Astrocyte (in vitro differentiated cells and primary cell): ENCODE measurements at places on chromosomes 2 and 18. TPM values are rescaled to one million over a fixed set of nuclear protein-coding genes. Genes with fewer than 3 reads are reported as not detected.

Gene LYPD6B
- 1.1 and 1.2 TPM in 2 replicates for total RNA-seq

Gene REG1A
- not detected in 2 replicates for total RNA-seq

Gene DSC1
- total RNA-seq = 0.18 and 0.43 TPM in 2 replicates

Gene STON1
- 7.3 and 9.5 TPM in 2 replicates for total RNA-seq

Gene APCDD1
- 4.4 and 5.4 TPM in 2 replicates for total RNA-seq

Gene GKN1
- total RNA-seq = not detected in 2 replicates

Gene PRSS56
- total RNA-seq = not detected in 2 replicates

Gene GYPC
- total RNA-seq = 26.5 and 29.3 TPM in 2 replicates

Gene DNAJC5G
- not detected in 2 replicates for total RNA-seq

- no peaks in the 10 kb centered on the region for H3K27me3 ChIP-seq
- no peak overlapping the region for H3K27ac ChIP-seq
- no peak for DNase-seq
- H3K36me3 ChIP-seq = no peaks in the 10 kb centered on the region
- H3K4me3 ChIP-seq = no peak overlapping the region
- H3K4me1 ChIP-seq = no peaks in the 10 kb centered on the region
Observed at GRCh38 chr18:67954594-67954993, 438.1 kb upstream of the DSEL start.

- no peaks in the 10 kb centered on the region for H3K27me3 ChIP-seq
- H3K36me3 ChIP-seq = no peaks in the 10 kb centered on the region
- H3K4me1 ChIP-seq = no peaks in the 10 kb centered on the region
- no peak for DNase-seq
Observed at GRCh38 chr2:122366969-122367645, 611.7 kb downstream of the TSN start.

DNA sequence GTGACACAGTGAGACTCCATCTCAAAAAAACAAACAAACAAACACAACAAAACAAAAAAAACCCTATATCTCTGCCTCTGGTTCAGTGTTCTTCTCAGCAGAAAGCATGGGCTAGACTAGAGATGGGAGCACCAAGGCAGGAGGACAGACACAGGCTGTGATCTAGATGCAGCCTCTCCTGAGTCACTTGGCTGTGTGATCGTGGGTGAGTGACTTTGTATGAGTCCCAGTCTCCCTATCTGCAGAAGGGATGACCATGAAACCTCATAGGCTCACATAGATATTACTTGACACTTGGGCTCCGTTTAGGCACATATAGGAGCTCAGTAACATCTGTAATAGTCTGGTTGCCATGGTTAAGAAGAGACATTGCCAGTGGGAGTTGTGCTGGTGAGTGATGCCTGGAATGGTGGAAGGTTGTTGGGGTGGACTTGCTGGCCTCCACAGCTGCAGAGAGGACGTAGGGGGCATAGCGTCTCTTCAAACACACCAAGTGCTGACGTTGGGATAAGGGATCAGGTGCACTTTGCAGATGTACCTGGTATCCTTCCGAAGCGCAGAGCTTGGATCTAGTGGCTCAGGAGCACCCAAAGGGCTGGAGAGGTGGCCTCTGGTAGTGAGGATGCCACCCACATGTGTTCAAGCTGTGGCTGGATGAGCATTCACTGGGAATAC lies 318.9 kb upstream of the HS6ST1 start:
- H3K36me3 ChIP-seq = no peaks in the 10 kb centered on the region
- peaks cover 30% of the 10 kb centered on the region for H3K4me1 ChIP-seq
- no peaks in the 10 kb centered on the region for H3K27me3 ChIP-seq
- no peak for DNase-seq
- no peak overlapping the region for H3K4me3 ChIP-seq

DNA sequence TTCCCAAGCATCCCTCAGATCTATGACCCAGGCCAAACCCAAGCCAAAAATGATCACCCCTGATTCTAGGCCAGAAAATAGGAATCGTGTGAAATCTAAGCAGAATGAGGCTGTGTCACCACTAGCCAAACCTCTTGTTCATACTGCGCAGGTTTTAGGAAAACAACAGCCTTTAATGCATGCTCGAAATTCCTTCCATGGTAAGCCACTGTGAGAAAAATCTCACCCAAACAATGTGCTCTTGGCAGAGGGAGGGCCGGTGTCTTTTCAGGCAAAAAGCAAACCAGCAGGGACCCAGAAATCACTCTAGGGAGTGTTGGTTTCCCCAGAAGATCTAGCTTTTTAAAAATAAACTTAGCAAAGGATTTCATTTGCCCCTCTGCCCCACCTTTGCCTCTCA lies 71.2 kb upstream of the FOSL2 start:
- DNase-seq = peak; percentile 96
- H3K27ac ChIP-seq = peak overlapping the region; percentile 76
- no peaks in the 10 kb centered on the region for H3K27me3 ChIP-seq
- no peak overlapping the region for H3K4me3 ChIP-seq
- no peaks in the 10 kb centered on the region for H3K36me3 ChIP-seq

GRCh38 chr2:33510586-33510968 lies 34.1 kb downstream of the RASGRP3 start:
- H3K4me3 ChIP-seq = no peak overlapping the region
- no peaks in the 10 kb centered on the region for H3K27me3 ChIP-seq
- no peaks in the 10 kb centered on the region for H3K4me1 ChIP-seq
- H3K27ac ChIP-seq = no peak overlapping the region

DNA sequence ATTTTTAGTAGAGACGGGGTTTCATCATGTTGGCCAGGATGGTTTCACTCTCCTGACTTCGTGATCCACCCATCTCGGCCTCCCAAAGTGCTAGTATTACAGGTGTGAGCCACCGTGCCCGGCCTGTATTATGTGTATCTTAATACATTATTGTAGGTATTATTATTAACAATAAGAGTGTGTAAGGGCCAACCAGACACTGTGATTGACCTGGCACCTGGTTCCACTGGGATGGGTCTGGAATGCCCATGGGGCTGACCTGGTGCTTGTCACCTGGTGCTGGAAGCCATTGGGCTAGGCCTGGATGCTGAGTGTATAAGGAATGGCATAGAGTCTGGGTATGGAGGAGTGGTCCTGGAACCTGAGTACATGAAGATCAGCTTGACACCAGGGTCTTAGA lies 906.9 kb upstream of the TMEFF2 start:
- H3K4me1 ChIP-seq = no peaks in the 10 kb centered on the region
- no peak overlapping the region for H3K27ac ChIP-seq

GRCh38 chr2:46126571-46126970 lies 170.6 kb upstream of the EPAS1 start:
- H3K4me3 ChIP-seq = no peak overlapping the region
- no peaks in the 10 kb centered on the region for H3K27me3 ChIP-seq
- no peaks in the 10 kb centered on the region for H3K4me1 ChIP-seq
- H3K27ac ChIP-seq = no peak overlapping the region

DNA sequence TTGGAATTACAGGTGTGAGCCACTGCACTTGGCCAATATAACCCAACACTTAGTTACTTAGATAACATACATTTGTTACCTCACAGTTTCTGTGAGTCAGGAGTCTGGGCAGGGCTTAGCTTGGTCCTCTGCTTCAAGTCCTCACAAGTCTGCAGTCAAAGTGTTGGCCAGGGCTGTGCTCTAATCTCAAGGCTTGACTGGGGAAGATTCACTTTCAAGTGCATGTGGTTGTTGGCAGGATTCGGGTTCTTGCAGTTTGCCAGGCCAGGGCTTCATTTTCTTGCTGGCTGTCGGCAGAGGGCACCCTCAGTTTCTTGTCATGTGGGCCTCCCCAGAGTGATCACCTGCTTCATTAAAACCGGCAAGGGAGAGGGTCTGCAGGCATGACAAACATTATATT lies 103.7 kb downstream of the SLC4A3 start:
- no peaks in the 10 kb centered on the region for H3K4me1 ChIP-seq
- no peaks in the 10 kb centered on the region for H3K27me3 ChIP-seq
- H3K27ac ChIP-seq = no peak overlapping the region
- H3K4me3 ChIP-seq = no peak overlapping the region
- no peak for DNase-seq

- H3K36me3 ChIP-seq = no peaks in the 10 kb centered on the region
- no peaks in the 10 kb centered on the region for H3K27me3 ChIP-seq
- no peak overlapping the region for H3K4me3 ChIP-seq
- no peaks in the 10 kb centered on the region for H3K4me1 ChIP-seq
- DNase-seq = no peak
- H3K27ac ChIP-seq = no peak overlapping the region
Observed at GRCh38 chr2:107308835-107309234, 422.9 kb upstream of the ST6GAL2 start.

GRCh38 chr2:96151595-96152303 lies 6.5 kb upstream of the DUSP2 start:
- DNase-seq = no peak
- H3K36me3 ChIP-seq = no peaks in the 10 kb centered on the region
- H3K4me3 ChIP-seq = no peak overlapping the region
- H3K27ac ChIP-seq = no peak overlapping the region
